Activated T-helper 1 cell treated with Interleukin-2 at 50 U/mL for 16 hours (primary cell): ENCODE measurements at places on chromosomes 12 and 14.

- DNase-seq: no peak
These were observed 8.2 kb upstream of the TRPV4 start for GRCh38 chr12:109841356-109841755.

DNA sequence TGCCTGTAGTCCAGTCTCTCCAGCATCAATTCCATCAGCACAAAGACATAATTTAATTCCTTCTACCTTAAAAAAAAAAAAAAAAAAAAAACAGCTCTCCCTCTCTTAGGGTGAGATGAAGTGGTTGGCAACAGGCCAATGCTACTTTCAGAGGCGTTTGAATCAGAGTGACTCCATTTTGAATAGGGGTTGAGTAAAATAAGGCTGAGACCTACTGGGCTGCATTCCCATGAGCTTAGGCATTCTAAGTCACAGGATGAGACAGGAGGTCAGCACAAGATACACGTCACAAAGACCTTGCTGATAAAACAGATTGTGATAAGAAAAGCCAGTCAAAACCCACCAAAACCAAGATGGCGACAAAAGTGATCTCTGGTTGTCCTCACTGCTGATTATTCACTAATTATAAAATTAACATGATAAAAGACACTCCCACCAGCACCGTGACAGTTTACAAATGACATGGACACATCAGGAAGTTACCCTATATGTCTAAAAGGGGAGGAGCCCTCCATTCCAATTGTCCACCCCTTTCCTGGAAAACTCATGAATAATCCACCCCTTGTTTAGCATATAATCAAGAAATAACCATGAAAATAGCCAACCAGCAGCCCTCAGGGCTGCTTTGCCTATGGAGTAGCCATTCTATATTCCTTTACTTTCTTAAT lies 6.9 kb upstream of the TCL1B start:
- DNase-seq: no peak

- DNase-seq: no peak
These were observed 153.7 kb downstream of the PCNX1 start for GRCh38 chr14:71060825-71061455.

- no peak for DNase-seq
These were observed 6.6 kb downstream of the CAPRIN2 start for GRCh38 chr12:30748147-30748546.

DNA sequence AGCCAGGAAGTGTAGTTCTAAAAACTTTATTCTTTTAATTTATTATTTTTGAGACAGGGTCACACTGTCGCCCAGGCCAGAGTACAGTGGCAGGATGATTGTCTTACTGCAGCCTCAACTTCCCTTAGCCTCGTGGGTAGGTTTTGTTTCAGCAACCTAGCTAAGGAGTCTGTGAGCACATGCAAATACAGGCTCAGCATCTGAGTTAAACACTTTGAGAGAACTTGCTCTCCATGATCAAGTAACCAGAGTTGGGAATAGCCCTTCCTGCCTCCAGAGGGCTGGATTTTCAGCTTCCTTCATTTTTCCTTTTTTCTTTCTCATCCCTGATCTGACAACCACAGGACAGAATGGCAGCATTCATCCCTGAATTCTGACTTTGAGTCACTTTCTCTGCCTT lies 871.3 kb downstream of the GALC start:
- no peak for DNase-seq

GRCh38 chr12:131752451-131752850 lies 41.6 kb downstream of the SFSWAP start:
- DNase-seq: no peak
